ENCODE measurements at places on chromosomes 7 and 10.
A peak's percentile ranks its signal among the peaks of the same experiment; 100 is the strongest.

DNA sequence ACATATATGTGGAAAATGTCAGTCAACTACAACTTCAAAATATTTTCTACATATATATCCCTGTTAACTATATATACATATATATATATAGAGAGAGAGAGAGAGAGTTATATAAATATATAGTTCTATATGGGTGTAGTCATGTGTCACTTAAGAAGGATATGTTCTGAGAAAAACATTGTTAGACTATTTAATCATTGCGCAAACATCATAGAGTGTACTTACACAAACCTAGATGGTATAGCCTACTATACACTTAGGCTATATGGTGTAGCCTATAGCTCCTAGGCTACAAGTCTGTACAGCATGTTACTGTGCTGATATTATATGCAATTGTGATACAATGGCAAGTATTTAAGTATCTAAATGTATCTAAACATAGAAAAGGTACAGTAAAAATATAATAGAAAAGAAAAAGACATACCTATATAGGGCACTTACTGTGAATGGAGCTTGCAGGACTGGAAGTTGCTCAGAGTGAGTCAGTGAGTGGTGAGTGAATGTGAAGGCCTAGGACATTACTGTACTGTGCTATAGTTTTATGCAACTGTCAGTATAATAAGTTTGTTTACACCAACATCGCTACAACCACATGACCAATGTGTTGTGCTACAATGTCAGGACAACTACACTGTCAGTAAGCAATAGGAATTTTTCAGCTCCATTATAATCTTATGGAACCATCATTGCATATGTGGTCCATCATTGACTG is 18.0 kb upstream of the FGL2 start:
- DNase-seq, result no peak

DNA sequence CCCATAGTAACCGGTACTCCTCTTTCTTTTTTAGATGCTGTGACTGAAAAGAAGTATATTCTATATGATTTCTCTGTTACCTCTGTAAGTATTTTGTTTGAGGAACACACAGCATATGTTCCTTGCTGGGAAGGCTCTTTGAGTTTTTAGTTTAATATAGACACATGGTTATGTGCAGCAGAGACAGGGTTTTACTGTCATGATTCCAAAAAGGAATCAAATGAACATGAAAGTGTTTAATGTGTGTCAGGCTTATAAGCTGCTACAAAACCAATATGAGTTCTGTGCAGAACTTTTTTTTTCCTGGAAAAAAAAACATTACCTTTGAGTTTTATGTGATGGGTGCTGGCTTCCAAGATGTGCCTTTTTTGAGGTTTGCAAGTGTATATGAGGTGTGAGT is 50.4 kb downstream of the MGAM2 start:
- no peak for DNase-seq

GRCh38 chr7:158018971-158019645 is 568.5 kb downstream of the PTPRN2 start:
- DNase-seq, result no peak

- no peak for DNase-seq
Observed at GRCh38 chr7:111192614-111193413, 101.9 kb downstream of the LRRN3 start.

DNA sequence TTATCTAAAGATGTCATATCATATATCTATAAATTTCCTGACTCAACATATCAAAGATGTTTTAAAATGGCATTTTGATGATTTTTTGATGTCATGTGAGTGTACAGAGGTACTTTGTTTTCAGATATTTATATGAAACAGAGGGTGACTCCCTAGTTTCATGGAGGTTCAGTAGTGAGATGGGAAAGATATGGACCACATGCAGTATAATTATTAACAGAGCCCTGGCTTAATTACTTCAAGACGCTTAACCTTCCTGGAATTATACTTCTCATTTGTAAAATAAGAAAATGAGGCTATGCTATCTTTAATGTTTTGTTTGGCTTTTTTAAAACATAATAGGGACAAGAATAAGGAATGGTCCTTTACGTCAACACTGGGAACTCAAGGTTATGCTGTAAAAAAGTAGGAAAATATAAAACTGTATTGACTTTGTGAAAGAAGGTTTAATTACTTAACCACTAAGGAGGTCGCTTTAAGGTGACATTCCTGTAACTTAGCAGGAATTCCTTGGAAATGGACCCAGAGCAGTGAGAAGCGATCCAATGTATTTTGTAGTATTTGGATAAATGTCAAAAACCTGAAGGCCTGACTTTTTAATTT is 821.0 kb upstream of the IGFBP3 start:
- DNase-seq, result no peak

GRCh38 chr7:4139656-4140625 is 542.2 kb upstream of the FOXK1 start:
- DNase-seq, result no peak

- no peak for DNase-seq
Observed at GRCh38 chr10:16297642-16298041, 139.2 kb upstream of the PTER start.

DNA sequence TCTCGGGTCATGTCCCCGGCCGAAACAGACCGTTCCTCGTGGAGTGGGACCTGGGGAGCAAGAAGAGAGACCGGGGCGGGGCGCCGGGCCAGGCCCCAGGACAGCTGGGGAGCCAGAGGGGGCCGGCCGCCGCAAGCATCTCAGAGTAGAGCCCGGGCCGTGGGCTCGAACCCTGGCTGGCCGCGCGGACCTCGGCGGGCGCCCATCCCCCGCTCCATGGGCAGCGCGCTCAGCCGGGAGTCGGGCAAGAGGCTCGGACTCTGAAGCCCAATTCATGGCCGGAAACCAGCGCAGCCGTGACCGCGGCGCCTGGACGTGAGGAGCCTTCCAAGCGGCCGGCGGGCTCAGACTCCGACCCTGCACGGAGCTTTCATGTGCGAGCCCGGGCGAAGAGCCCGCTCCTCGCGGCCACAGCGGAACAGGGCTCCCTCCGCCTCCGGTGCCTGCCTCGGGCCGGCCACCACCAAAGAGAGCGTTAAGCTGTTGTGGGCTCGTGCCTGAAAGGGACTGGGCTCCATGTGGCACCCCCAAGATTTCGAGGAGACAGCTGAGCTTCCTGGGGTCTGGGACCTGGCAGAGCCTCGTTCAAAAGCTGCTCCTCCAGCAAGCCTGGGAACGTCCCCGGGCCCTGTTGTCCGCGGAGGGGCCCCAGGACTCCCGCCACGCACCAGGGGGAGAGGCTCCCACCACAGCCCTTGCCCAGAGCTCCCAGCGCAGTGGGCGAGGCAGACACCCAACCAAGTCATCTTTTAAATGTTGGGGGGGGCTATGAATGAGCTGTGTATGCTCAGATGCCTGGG is 757 bp upstream of the GRID1 start:
- peak; percentile 10 for DNase-seq

DNA sequence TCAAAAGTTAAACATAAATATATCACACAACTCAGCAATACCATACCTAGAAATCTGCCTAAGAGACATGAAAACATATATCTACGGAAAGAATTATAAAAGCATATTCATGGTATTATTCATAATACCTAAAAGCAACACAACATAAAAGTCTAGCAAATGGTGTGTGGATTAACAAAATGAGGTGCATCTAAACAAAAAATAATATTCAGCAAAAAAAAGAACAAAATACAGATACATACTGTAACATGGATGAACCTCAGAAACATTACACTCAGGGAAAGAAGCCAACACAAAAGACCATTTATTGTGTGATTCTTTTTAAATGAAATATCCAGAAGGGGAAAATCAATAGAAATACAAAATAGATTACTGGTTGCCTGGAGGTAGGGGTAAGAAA is 155.0 kb downstream of the IMMP2L start:
- no peak for DNase-seq

DNA sequence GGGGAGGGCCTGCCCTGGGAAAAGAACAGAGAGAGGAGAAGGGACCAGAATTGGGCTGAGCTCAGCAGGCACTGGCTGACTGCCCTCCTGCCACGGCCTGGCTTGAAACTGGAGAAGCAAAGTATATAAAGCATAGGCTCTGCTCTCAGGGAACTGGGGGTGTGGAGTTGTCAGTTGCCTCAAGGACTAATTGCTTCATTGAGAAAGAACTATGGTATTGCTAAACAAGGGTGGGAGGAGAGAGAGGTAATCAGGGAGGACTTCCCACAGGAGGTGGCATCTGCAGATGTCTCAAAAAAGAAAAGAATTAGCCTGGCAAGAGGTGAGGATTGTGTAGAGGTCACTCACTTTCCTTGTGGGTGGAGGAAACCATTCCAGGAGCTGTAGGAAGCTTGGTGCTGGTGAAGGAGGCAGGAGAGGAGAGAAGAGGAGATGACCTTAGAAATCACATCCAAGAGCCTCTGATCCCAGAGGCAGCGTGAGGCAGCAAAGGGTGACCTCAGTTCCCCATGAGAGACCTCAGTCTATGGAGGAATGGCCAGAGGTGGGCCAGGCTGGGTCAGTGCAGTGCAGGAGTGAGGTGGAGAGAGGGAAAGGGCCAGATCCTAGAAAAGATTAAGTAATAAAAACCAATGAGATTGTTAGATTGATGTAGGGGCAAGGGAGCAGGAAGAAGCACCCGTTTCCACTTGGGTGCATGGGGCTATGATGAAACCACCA is 2.4 kb downstream of the PILRB start:
- no peak for DNase-seq

GRCh38 chr10:11197878-11198277 is 180.2 kb downstream of the CELF2 start:
- no peak for DNase-seq

DNA sequence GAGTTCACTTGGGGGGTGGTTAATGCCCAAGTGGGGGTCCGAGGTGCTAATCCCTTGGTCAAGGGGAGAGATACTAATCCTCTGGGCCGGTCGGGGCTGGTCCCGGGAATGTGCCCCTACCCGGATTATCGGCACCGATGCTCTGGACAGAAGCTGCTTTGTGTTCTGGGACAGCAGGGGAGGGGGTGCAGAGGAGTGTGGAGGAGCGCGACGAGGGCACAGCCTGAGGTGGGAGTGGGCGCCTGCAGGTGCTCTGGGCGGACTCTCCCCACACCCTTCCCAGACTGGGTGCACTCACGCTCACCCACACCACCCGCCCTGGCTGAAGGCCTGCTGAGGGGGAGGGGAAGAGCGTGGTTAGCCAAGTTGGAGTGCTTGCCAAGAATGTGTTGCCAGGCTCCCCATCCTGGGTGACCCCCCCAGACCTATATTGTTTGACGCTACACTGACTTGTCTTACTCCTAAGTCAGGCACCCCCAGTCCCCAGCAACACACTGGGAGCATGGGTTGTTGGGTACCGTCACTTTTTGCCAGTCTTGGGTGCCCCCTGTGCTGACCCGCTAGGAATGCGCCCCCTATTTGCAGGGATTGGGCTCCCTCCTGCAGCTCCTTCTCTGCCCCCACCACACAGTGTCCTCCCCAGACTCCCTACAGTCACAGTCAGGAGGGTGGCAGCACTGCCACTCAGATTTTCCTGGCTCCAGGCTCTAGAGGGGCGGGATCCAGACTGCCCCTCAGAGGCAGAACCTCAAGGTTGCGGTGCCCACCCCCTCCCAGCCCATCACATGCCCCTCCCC is 1.2 kb downstream of the SLC4A2 start:
- DNase-seq, result peak; percentile 47

GRCh38 chr10:25851548-25851947 is 82.5 kb upstream of the MYO3A start:
- DNase-seq, result no peak

GRCh38 chr7:50864694-50865093 is 82.0 kb upstream of the GRB10 start:
- DNase-seq, result no peak

GRCh38 chr10:128861018-128861901 is 605.8 kb upstream of the MGMT start:
- no peak for DNase-seq

DNA sequence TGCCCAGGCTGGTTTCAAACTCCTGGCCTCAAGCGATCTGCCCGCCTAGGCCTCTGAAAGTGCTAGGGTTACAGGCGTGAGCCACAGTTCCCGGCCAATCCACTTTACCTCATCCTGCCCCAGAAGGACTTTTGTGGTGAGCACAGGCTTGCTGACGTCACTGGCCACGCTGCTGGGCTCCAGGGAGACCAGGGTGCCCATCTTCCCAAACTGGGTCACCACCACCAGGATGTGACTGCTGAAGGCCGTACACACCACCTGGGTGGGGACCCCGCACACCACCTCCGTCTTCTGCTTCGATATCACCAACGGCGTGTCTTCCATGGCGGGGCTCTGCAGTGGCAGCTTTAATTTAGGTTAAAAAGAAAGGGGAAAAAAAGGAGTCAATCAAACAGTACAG is 816 bp downstream of the PSMG3 start:
- peak; percentile 53 for DNase-seq

GRCh38 chr7:109073543-109073942 is 503.9 kb downstream of the DNAJB9 start:
- DNase-seq, result no peak

GRCh38 chr7:106166651-106167342 is 54.7 kb upstream of the SYPL1 start:
- DNase-seq, result peak; percentile 53

GRCh38 chr10:109933984-109934565 is 10.8 kb upstream of the XPNPEP1 start:
- peak; percentile 29 for DNase-seq

DNA sequence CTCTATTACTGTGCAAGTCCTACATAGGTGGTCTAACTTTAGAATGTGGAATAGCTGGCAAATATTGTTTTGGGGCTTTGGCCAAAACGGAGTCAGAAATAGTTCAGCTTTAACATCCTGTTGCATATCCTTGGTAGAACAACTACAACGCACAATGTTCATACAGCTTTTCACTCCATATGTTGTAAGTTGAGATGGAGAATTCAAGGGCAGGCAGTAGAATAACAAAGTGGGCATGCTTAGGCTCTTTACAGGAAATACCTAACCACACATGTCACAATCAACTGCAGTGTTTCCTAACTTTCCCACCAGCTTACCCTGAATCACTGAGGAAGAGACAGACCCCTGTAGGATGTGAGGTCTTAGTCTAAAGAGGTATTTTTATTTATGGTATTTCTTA is 122.3 kb downstream of the PPP1R3A start:
- no peak for DNase-seq

- DNase-seq, result peak; percentile 78
Observed at GRCh38 chr7:101814991-101815825, 2.2 kb upstream of the CUX1 start.

All from activated CD4-positive, alpha-beta T cell treated with anti-CD3 and anti-CD28 coated beads for 36 hours (primary cell).